Stimulated activated CD4-positive, alpha-beta T cell treated with anti-CD3 and anti-CD28 coated beads, Interleukin-4, amount 100 ng/mL, for 1 hour (primary cell): ENCODE measurements at places on chromosomes 6 and 20.

GRCh38 chr6:141808662-141809061 is 324.1 kb upstream of the GJE1 start:
- DNase-seq: no peak

GRCh38 chr6:14506656-14507246 is 389.2 kb downstream of the CD83 start:
- DNase-seq: no peak

GRCh38 chr6:73803562-73804241 is 107.7 kb downstream of the CD109 start:
- DNase-seq: no peak

GRCh38 chr20:52959125-52959524 is 13.0 kb upstream of the TSHZ2 start:
- DNase-seq: no peak

DNA sequence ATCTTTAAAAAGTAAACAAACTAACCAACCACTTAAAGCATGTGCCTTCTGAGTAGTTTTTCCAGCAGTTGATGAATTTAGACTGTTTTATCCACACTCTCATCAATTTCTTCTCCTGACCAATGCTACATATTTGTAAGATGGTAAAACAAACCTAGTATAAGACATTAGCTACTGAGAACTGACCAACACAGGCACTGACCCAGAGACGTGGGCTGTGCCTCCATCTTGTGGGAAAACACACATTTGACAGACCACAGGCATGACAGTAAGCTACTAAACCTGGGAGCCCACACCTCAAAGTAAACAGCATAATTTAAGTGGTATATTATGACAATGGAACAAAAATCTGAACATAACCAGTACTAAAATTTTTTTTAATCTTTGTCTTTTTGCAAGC is 121.4 kb upstream of the NRSN1 start:
- no peak for DNase-seq

DNA sequence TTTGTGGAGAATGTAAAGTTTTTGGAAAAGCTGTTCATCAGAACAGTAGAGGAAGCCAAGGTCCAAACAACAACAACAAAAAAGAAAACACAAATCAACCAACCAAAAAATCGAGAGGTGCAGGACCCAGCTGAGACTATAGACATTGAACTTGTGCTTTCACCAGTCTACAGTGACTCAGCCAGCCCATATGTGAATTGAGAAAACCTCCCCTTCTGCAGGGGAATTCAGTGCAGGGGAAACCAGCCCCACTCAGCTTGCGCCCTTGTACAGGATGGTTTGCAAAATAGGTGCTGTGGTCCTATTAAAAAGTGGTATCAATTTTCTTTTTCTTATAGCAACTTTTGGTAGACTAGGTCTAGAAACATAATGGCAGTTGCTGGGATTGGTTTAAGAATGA is 21.3 kb downstream of the MLIP start:
- DNase-seq: no peak

DNA sequence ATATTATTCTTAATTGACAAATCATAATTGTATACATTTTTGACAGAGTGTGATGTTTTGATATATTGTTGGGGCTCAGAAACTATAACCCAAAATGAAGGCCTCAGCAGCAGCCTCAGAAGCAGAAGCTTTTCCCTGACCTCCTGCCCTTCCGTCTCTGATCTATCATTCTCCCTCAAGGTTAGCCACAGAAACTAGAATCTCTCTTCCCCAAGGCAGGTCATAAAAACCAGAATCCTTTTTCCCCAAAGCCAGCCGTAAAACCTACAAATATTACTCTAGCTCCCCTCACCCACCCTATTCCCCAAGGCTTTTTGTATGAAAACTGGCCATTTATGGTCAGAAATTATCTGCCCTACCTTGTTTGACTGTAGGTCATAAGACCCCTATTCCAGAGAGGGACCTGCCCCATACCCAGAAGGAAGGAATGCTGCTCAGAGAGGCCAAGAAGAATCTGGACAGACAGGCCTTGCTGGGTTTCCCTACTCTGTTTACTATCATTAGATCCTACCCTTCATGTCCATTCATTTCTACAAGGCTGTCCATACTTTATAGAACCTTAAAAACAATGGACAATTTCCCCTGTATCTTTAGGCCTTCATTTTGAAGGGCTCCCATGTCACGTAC is 14.5 kb downstream of the OR2B2 start:
- no peak for DNase-seq

DNA sequence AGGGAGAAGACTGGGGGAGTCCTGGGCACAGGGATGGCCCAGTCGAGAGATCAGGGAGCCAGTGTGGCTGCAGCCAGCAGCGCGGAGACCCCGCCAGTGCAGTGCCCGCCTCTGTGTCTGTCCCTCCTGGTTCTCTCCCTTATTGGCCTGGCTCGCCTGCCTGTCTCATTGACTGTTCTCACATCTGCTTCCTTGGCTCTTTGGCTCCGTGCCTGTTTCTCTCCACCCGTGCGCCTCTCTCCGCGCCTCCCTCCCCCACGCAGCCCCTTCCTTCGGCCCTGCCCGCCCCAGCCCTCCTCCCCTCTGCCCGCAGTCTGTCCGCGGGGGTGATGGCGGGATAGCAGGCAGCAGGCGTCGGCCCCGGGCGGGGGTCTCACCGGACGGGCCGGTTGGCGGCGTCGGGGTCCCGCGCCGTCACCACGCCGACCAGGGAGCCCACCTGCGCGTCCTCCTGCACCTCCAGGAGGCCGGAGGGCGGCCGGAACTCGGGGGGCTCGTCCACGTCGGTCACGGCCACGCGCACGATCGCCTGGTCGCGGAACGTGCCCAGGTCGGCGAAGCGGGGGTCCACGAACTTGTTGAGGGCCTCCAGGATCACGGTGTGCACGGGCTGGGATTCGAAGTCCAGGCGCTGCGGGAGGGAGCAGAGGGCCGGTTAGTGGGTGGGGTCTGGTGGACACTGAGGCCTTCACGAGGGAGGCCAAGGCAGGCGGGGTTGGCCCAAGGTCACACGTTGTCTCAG is 92.0 kb downstream of the CD40 start:
- DNase-seq: no peak

DNA sequence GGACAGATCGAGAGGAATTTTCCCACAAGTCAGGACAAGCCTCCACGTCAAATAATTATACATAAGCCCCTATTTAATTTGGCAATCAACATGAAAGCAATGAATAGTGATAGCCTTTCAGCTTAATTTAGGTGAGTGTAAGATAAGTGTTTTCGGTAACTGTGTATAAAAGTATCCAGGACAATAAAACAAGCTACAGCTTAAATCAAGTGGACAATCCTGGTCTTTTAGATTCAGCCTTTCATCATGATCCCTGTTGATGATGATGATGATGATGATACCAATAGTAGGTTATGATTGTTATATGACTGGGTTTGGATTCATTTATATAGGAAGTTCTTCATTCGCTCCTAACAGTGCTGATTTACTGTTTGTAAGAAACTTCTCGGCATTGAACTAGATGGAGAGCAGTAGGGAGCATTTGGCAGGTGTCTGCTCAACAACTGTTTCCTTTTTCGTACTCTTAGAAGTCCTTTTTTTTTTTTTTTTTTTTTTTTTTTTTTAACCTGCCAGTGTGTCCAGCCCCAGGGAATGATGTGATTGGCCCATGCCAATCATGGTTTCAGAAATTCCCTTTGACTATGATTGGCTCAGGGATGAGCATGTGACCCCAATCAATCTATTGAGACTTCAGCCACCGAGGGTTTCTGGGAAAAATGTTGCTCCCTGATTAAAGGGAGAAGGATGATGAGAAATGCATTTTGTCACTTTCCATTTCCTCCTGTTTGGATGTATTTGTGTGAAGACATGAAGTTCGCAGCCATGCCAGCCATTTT is 11.3 kb upstream of the RNF182 start:
- no peak for DNase-seq
